RKO (cell line): ENCODE measurements at places on chromosomes 3 and 15.

- no peak for DNase-seq
These were observed 35.4 kb upstream of the KBTBD8 start for GRCh38 chr3:66962664-66963063.

- no peak for DNase-seq
These were observed 129.8 kb downstream of the NR1I2 start for GRCh38 chr3:119911748-119912147.

GRCh38 chr3:30076899-30077298, 529.5 kb upstream of the TGFBR2 start:
- DNase-seq: no peak

DNA sequence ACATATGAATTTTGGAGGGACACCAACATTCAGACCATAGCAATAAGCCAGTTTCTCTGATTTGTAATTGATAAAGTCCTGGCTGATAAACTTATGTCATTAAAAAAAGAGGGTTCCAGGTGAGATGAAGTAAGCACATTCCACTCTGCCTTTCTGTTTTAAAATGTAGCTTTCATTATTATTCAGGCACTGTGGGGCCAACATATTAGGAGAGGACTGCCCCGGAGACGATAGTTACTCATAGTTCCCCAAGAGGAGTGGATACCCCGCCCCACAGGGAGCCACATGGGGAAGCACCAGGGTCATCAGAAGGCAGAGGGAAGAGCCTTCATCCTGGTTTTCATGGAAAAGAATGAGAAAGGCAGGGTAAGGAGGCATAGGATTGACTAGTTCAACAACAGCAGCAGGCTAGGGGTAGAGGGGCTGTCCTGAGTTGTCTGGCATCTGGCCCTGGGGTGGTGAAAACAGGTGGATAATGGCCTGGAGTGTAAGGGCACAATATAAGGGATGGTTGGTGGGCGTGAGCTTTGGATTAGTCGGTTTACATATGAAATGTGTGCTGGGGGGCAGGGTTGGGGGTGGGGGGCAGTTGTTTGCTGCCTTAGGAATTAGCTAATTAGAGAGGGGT, 78.7 kb upstream of the PROK2 start:
- no peak for DNase-seq

DNA sequence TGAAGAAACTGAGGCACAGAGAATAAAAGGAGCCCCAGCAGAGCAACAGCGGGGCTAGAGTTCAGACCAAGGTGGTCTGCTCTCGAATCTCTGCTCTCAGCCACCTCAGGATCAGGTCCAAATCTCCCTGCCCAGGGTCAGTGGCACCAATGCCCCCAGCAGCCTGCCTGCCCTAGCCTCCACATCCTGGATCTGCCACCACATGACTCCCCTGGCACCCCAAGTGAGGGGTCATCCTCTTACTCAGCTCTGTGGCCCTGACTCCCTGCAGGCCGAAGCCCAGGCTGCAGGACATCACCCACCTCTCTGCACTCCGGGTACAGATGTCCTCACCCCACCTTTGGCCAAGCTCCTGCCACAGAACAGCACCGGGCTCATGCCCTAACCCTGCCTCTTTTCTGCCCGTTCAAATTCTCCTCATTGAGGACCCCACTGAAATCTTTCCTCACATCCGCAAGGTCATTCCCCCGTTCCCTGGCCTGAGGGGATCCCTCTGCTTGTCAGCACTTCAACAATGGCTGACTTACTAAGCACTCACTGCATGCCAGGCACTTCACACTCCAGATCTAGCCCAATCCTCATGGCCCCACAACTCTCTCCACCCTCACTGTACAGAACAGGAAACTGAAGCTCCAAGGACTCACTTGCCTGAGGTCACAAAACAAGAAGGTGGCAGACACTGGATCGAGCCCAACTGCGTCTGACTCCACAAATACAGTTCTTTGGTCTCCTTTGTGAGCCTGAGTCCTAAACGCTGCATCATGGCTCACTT, 4.3 kb downstream of the PPIB start:
- no peak for DNase-seq

GRCh38 chr3:25533399-25533798, 105.3 kb downstream of the RARB start:
- no peak for DNase-seq

- DNase-seq: no peak
These were observed 219.7 kb downstream of the CD47 start for GRCh38 chr3:107870943-107871638.

GRCh38 chr15:50189633-50190032, 7.6 kb downstream of the SLC27A2 start:
- no peak for DNase-seq

DNA sequence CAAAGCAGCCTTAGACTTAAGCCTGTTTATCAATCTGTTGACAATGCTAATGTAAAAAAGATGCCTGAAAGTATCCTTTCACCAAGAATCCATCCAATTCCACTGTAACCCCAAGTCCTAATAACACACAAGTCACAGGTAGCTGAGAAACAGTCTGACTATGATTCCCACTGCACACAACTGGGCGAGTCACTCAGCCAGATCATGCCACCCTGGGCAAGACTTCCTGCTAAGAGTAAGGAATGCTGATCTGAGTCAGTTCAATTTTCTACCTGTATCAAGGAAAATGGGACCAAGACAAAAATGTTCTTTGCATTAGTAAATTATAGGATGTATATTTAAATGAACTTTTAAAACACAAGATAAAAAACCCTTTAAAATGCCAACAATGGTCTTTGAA, 33.3 kb downstream of the NPTN start:
- DNase-seq: peak; percentile 56

DNA sequence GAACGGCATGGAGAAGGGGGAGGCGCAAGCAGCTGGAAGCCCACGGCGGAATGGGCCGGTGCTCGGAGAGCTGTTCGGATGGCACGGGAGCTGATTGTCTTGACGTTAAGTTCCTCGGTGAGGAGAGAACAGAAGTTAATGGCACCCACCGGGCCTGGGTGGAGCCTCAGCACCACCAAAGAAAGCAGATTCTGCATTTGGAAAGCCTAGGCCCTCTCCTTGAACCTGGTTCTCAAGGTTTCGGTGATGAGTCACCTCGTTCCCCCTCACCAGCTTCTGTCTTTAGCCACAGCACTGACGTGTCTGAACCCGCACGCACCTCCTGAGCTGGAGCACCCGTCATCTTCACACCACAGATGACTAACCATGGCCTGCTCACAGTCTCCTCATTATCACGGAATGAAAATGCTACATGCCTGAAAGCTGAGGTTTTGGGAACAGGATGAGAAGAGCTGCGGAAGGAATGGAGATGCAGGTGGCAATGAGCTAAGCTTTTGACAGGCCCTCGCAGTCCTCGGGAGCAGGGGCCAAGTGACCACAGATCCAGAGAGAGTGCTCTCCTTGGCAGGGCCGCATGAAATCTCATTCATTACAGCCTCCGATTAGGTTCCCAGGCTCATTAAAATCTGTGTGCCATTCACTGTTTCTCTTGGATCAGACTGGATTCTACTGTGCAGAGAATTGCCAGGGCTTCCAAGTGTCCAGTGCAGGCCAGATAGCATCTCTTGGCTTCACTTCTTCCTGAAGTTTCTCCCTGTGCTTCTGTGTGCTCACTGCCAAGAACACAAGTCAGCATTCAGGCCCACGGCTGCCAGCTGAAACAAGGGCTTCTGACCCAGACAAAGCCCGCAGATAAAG, 96.3 kb upstream of the DLG1 start:
- DNase-seq: peak; percentile 99
